Heart left ventricle (tissue), 16 donors: ENCODE measurements at places on chromosomes 12 and 14. TPM values are rescaled to one million over a fixed set of nuclear protein-coding genes. Genes with fewer than 3 reads are reported as not detected.

- peaks cover 11% of the 10 kb centered on the region for H3K4me1 ChIP-seq
- no peaks in the 10 kb centered on the region for H3K36me3 ChIP-seq
- peak overlapping the region; percentile 97 for H3K4me3 ChIP-seq
Measured at GRCh38 chr12:65168681-65169319, 583 bp upstream of the LEMD3 start.

GRCh38 chr12:45303945-45304344 lies 88.0 kb downstream of the ANO6 start:
- peaks cover 23% of the 10 kb centered on the region for H3K4me1 ChIP-seq
- no peak overlapping the region for H3K4me3 ChIP-seq
- no peaks in the 10 kb centered on the region for H3K36me3 ChIP-seq
- H3K27me3 ChIP-seq, result no peaks in the 10 kb centered on the region

DNA sequence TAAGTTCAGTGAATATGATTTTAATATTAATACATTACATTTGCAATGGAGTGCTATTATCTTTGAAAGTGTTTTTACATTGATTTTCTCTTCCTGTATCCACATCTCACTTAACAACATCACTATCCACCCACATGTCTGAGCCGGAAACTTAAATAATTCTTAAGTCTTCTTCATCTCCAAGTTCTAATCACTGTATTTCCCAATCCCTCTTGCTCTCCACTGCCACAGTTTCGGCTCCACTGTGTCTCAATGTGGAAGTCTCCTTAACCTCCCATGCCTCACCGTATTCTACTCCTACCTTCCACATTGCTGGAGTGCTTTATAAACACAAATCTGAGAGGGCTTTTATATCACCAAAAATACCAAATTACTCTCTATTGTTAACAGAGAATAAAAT lies 25.3 kb downstream of the RTN1 start:
- H3K27ac ChIP-seq, result no peak overlapping the region
- H3K36me3 ChIP-seq, result no peaks in the 10 kb centered on the region
- DNase-seq, result no peak
- no peaks in the 10 kb centered on the region for H3K27me3 ChIP-seq
- no peak overlapping the region for H3K4me3 ChIP-seq

- H3K36me3 ChIP-seq, result no peaks in the 10 kb centered on the region
- H3K4me1 ChIP-seq, result peaks cover 61% of the 10 kb centered on the region
- H3K27ac ChIP-seq, result peak overlapping the region; percentile 72
- H3K4me3 ChIP-seq, result no peak overlapping the region
- H3K27me3 ChIP-seq, result no peaks in the 10 kb centered on the region
Measured at GRCh38 chr14:68730348-68730747, 62.5 kb downstream of the ZFP36L1 start.

The BCL7A gene
- 21.1 TPM for total RNA-seq

DNA sequence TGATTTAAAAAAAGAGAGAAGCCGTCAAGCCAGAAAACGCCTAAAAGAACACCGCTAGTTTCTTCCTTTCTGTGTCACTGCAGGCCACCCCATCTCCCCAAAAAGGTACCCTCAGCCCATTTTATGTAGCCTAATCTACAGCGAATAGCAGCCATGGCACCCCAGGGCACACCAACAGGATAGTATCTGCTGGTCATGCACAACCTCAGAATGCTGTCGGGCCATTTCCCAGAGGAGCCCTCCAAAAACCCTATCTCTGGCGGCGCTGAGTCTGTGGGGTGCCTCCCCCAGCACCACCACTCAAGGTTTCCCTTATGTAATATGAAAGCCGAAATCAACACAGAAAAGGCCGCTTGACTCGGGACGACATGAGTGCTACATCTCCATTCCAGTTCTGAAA lies 98.9 kb downstream of the BCL11B start:
- no peak overlapping the region for H3K27ac ChIP-seq
- H3K36me3 ChIP-seq, result no peaks in the 10 kb centered on the region
- no peak for DNase-seq
- no peak overlapping the region for H3K4me3 ChIP-seq
- peaks cover 8% of the 10 kb centered on the region for H3K27me3 ChIP-seq

DNA sequence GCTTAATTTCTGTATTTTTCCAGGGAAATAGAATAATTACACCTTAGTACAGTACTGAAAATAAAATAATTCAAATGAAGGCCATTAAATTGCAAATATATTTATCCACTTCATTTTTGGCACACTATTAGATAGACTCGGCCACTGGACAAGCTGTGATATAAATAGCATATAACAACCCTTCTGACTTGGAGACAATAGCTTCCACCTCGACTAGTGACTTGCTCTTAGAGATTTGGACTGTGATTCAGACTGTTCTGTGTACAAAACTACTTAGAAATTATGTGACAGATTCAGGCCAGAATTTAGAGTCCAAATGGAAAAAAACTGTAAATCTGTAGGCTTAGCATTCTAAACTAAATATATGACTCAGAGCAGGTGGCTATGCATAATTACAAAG lies 949.9 kb downstream of the LRFN5 start:
- H3K4me3 ChIP-seq, result no peak overlapping the region
- H3K27me3 ChIP-seq, result no peaks in the 10 kb centered on the region
- DNase-seq, result no peak
- no peaks in the 10 kb centered on the region for H3K4me1 ChIP-seq
- no peaks in the 10 kb centered on the region for H3K36me3 ChIP-seq

GRCh38 chr14:63398952-63399351 lies 80.2 kb upstream of the GPHB5 start:
- no peaks in the 10 kb centered on the region for H3K4me1 ChIP-seq
- H3K27me3 ChIP-seq, result no peaks in the 10 kb centered on the region

GRCh38 chr12:64494998-64495729 lies 43.2 kb downstream of the TBK1 start:
- H3K4me1 ChIP-seq, result no peaks in the 10 kb centered on the region
- no peak for DNase-seq
- H3K27me3 ChIP-seq, result no peaks in the 10 kb centered on the region
- H3K4me3 ChIP-seq, result no peak overlapping the region
- no peak overlapping the region for H3K27ac ChIP-seq

The NTS gene
- 0.24 TPM for total RNA-seq

GRCh38 chr12:112815589-112816321 lies 24.2 kb downstream of the RPH3A start:
- H3K27ac ChIP-seq, result no peak overlapping the region
- DNase-seq, result no peak
- H3K36me3 ChIP-seq, result no peaks in the 10 kb centered on the region
- no peaks in the 10 kb centered on the region for H3K4me1 ChIP-seq

GRCh38 chr14:60327447-60328331 lies 78.7 kb downstream of the PPM1A start:
- peaks cover 22% of the 10 kb centered on the region for H3K4me1 ChIP-seq
- no peak overlapping the region for H3K27ac ChIP-seq
- peak; percentile 54 for DNase-seq
- no peaks in the 10 kb centered on the region for H3K36me3 ChIP-seq
- peak overlapping the region; percentile 47 for H3K4me3 ChIP-seq
- peaks cover 8% of the 10 kb centered on the region for H3K27me3 ChIP-seq

DNA sequence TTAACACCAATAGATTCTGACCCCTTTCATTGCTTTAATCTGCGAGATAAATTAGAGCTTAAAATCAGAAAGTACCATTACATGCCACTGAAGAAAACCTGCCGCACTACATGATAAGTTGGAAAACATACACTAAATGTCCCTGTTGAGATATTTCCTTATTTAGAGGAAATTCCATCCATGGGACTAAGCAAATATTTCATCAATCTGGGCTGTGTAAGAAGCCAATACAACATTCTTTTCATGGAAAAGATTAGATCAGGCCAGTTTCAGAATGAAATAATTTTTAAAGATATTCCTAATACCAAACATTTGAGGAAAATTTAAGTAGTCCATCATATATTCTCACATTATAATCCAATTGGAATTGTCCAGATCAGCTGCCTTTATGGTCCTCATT lies 112.8 kb downstream of the LLPH start:
- H3K4me3 ChIP-seq, result no peak overlapping the region
- no peak overlapping the region for H3K27ac ChIP-seq
- H3K36me3 ChIP-seq, result no peaks in the 10 kb centered on the region
- no peaks in the 10 kb centered on the region for H3K27me3 ChIP-seq
- no peaks in the 10 kb centered on the region for H3K4me1 ChIP-seq

The SIX6 gene
- not detected for total RNA-seq

DNA sequence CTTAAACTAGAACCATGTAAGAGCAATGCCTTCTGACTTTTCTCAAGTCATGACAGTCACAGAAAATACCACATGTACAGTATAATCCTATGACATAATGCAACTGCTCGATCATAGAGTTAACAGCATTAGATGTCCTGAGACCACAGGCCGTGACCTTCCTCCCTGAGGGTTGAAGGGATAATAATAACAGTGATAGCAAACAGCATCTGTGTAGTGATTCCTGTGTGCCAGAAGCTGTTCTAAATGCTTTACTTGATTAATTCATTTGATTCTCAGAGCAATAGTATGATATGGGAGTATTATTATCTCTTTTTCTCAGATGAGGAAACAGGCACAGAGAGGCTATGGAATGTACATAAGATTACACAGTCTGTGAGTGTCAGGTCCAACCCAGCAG lies 53.2 kb downstream of the SLC35F4 start:
- H3K4me3 ChIP-seq, result no peak overlapping the region
- H3K36me3 ChIP-seq, result no peaks in the 10 kb centered on the region
- H3K4me1 ChIP-seq, result no peaks in the 10 kb centered on the region
- DNase-seq, result no peak

DNA sequence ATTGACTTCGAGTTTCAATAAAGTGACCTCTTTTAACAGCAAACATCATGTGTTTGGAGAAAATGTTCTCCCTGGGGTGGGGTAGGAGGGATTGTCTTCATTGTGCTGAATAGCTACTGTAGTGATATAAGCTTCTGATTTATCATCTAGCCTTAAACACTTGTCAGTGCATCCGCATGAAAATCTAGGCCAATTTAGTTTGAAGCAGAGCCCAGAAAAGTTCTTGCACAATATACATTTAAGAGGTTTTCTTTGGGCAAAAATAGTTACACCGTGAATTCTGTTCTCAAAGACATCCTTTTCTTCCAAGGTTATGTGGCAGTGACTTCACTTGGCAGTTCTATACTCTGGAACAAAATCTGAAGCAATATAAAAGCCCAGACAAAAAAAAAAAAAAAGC lies 136.0 kb upstream of the IFNG-AS1 start:
- H3K4me3 ChIP-seq, result no peak overlapping the region
- H3K27ac ChIP-seq, result no peak overlapping the region
- H3K36me3 ChIP-seq, result no peaks in the 10 kb centered on the region
- no peaks in the 10 kb centered on the region for H3K4me1 ChIP-seq
- DNase-seq, result no peak

The ACOT4 gene
- total RNA-seq, result 0.35 TPM

- no peaks in the 10 kb centered on the region for H3K36me3 ChIP-seq
- H3K4me3 ChIP-seq, result no peak overlapping the region
- no peaks in the 10 kb centered on the region for H3K27me3 ChIP-seq
- H3K27ac ChIP-seq, result no peak overlapping the region
- DNase-seq, result no peak
- no peaks in the 10 kb centered on the region for H3K4me1 ChIP-seq
Measured at GRCh38 chr14:38199739-38200138, 8.0 kb upstream of the SSTR1 start.

GRCh38 chr12:29427964-29428363 lies 47.0 kb upstream of the ERGIC2 start:
- H3K27ac ChIP-seq, result no peak overlapping the region
- no peaks in the 10 kb centered on the region for H3K36me3 ChIP-seq
- H3K4me1 ChIP-seq, result no peaks in the 10 kb centered on the region
- no peak overlapping the region for H3K4me3 ChIP-seq
- no peak for DNase-seq
- H3K27me3 ChIP-seq, result no peaks in the 10 kb centered on the region

The TAS2R19 gene
- 0.85 TPM for total RNA-seq

DNA sequence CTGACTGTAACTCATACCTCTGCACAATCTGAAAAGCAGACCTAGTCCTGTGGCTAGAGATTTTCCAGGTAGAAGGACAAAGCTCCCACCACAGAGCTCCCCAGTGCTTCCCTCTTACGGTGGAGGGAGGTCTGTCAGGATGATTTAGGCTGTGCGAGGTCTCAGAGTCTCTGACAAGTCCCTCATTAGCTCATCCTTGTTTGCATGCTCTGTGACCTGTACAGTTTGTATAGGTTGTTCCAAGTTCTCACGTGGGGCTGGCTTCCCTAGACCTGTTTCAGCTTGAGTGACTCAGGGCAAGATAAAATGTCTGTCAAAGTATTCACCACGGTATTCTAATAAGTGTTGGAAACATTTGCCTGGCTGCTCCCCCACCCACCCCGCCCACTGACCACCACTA lies 34.8 kb downstream of the ASCL1 start:
- DNase-seq, result no peak
- H3K4me1 ChIP-seq, result no peaks in the 10 kb centered on the region
- H3K36me3 ChIP-seq, result no peaks in the 10 kb centered on the region
- H3K4me3 ChIP-seq, result no peak overlapping the region

- peaks cover 17% of the 10 kb centered on the region for H3K4me1 ChIP-seq
- peaks cover 40% of the 10 kb centered on the region for H3K36me3 ChIP-seq
- no peak for DNase-seq
Measured at GRCh38 chr12:11853126-11853525, 203.7 kb downstream of the ETV6 start.

DNA sequence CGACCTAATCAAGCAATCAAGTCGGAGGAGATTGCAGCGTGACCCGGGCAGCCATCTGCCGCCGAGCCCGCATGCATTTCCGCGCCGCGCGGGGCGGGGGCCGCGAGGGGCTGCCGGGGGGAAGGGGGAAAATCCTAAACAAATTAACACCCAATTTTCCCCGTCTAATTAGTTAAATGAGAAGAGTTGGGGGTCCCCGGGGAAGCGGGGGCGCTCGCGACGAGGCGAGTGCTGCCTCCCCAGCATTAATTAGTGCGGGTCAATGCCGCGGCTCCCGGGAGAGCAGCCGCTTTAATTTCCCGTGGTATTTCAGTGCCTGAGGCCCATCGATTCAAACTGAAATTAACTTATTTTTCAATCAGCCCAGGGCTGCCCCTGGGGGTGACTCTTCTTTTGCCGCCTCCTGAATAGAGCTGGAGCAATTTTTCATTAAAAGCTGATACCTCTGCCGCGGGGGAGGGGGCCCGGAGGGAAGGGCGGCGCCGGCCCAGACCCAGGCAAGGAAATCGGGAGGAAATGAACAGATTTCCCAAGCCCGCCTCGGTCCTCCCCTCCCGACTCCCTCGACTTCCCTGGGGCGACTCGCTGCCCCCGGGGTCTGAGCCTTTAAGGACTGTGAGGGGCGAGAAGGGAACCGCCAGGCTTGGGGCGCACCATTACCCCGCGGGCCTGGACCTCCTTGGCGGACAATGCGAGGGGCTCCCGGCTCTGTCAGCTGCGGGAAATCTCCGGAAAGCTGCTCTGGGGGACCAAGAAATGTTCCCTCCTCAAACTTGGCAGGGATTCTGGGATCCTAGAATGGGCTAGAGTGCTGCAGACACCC lies 18.9 kb downstream of the VSX2 start:
- peak overlapping the region; percentile 53 for H3K4me3 ChIP-seq
- no peaks in the 10 kb centered on the region for H3K36me3 ChIP-seq
- peaks cover 19% of the 10 kb centered on the region for H3K27me3 ChIP-seq
- no peak overlapping the region for H3K27ac ChIP-seq

GRCh38 chr14:57066887-57067513 lies 201.7 kb downstream of the EXOC5 start:
- peak; percentile 25 for DNase-seq
- H3K4me1 ChIP-seq, result no peaks in the 10 kb centered on the region
- peaks cover 29% of the 10 kb centered on the region for H3K27me3 ChIP-seq
- H3K36me3 ChIP-seq, result no peaks in the 10 kb centered on the region

GRCh38 chr12:5375547-5376295 lies 56.2 kb upstream of the NTF3 start:
- no peaks in the 10 kb centered on the region for H3K4me1 ChIP-seq
- DNase-seq, result no peak
- H3K27ac ChIP-seq, result no peak overlapping the region

The NFE2 gene
- total RNA-seq, result 0.42 TPM

- H3K27ac ChIP-seq, result no peak overlapping the region
- H3K4me3 ChIP-seq, result no peak overlapping the region
- no peak for DNase-seq
- H3K4me1 ChIP-seq, result peaks cover 24% of the 10 kb centered on the region
- no peaks in the 10 kb centered on the region for H3K27me3 ChIP-seq
- H3K36me3 ChIP-seq, result no peaks in the 10 kb centered on the region
Measured at GRCh38 chr12:89393551-89394121, 41.3 kb upstream of the DUSP6 start.

The FBXW8 gene
- total RNA-seq, result 7.7 TPM
